ENCODE measurements at places on chromosomes 3 and 15.

DNA sequence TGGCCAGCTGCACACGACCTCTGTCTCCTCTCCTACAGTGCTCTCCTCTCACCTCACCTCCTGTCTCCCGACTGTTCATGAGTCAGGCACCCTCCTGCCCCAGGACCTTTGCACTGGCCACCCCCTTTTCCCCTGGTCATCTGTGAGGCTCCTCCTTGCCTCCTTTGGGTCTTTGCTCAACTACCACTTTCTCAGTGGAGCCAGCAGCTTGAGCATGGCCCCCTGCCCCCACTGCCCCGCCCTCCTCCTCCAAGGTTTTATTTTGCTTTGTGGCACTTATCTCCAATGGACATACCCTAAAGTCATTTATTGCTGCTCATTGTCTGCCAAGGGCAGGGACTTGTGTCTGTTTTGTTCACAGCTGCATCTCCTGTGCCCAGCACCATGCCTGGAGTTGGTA is 64.3 kb downstream of the MGLL start:
- no peak for DNase-seq

- DNase-seq: no peak
Measured at GRCh38 chr3:138594935-138595610, 1.0 kb upstream of the CEP70 start.

DNA sequence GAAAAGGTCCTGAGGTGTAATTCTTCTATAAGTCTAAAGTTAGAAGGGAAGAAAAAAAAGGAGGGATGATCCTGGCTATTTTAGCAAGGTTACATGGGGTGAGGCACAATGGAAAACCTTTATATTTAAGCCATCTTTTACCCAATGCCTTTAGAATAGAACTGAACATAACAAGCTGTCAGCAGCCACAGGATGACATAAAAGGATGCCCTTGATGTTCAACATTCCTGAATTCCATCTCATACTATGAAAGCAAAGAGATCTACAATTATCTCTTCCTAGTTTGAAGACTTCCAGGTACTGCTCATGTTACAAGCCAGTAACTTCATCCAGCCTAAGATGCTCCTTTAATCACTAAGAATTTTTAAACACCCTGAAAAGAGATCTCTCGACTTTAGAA is 26.9 kb downstream of the NEK10 start:
- no peak for DNase-seq

- DNase-seq: no peak
Measured at GRCh38 chr15:59609730-59610712, 1.6 kb upstream of the GCNT3 start.

GRCh38 chr3:187064210-187065115 is 74.8 kb downstream of the RPL39L start:
- no peak for DNase-seq

DNA sequence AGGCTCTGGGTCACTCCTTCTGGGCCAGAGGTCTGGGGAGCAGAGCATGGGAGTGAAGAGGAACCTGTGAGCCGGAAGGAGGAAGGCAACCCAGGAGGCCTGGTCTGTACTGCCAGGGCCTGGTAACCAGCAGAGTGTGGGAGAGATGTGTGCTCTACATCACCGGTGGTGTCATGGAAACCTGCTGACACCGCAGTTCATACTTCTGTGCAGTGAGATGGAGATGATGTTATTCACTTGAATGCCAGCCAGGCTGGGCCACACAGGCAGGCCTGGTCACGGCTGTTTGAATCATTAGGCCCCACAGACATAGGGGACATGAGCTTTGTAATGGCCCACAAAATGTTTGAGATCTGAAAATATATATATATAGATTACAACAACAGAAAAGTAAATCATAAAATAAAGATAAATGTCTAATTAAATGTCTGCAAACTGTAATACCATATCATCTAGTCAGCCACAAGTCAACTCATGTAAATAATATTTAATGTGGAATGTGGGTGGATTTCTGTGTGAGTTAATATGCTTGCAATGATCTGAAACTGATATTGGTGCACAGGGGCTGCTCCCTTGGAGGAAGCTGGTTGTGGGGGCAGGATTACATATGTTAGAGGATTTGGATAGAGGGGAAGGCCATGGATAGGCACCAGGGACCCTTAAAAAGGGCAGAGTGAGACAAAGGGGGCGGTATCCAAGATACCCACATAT is 108.5 kb upstream of the PFN2 start:
- DNase-seq: no peak

- DNase-seq: no peak
Measured at GRCh38 chr3:23659840-23660430, 145.8 kb upstream of the UBE2E1 start.

Data from COR-L47 (cell line).